ENCODE measurements at places on chromosomes 1 and 21.

- peak; percentile 4 for DNase-seq
Observed at GRCh38 chr1:168180148-168180524, 1.4 kb downstream of the TIPRL start.

DNA sequence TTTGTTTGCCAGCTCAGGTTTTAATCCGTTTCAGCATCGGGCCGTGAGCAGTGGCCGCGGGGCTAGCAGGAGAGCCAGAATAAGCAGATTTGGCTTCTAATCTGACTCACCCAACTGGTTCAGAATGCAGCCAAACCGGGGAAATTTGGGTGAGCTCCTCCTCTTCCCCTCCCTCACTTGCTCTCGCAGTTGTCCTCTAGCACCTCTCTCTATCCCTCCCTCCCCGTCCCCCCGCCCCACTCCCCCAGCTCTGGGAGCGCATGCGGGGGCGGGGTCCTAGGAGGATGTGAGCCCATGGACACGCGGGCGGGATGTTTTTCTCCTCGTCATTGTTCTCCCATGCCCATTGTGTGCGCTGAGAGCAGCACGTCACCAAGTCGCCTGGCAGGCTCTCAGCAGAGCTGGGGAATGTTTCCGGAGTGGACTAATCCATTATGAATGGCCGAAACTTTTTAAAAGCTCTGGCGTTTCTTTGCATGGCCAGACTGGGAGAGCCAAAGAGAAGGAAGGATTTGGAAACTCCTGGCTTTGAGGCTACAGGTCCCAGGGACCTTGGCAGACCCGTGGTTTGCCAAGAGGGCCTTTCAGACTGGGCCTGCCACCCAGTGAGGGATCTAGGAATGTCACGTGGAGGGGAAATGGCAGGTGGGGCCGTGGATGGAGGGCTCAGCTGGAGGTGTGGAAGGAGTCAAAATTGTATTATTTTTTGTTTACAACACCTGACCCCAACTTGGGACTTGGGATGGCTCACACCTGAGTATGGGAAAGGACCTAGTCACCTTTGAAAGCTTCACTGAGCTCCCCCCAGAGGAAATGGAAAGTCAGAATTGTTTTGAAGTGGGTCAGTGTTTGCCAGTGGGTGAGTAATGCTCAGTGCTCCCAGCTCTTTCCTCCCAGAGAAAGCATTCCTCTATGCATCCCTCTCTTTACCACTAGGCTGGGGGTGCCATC lies 39.2 kb downstream of the CDK18 start:
- DNase-seq: no peak

DNA sequence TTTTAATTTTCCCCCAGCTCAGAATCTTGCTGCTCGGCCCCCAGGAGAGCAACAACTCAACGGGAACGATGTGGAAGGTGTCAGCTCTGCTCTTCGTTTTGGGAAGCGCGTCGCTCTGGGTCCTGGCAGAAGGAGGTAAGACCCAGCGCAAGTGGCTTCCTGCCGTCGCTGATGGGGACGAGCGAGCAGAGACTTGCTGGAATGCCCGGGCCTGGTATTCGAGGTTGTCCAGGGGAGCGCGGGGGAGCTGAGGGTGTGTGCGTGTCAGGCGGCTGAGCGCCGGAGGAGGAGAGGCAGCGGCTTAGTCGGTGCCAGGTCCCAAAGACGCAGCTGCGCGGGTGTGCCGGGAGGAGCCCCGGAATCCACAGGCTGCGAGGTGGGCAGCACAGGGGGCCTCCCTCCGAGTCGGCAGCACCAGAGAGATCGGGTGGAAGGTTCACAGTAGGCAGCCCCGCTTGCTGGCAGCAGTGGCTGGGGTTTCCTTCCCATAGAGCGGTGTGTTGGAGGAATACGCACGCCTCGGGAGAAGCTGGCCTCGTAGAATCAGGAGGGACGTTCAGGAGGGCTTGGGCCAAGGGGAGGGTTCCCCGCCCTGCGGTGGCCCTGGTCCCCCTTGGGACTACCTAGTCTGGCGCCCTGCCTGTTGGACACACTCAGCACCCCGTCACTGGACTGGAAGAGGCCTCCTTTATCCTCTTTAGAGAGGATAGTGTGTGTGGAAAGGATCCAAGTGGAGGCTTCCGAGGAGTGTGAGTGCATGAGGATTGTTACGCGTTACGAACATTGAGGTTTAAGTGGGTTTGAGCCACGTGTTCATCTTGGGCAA lies 547 bp downstream of the PDPN start:
- no peak for DNase-seq

GRCh38 chr1:168771104-168771630 lies 42.2 kb upstream of the DPT start:
- no peak for DNase-seq

GRCh38 chr1:169670836-169671235 lies 40.6 kb downstream of the SELL start:
- DNase-seq: no peak

DNA sequence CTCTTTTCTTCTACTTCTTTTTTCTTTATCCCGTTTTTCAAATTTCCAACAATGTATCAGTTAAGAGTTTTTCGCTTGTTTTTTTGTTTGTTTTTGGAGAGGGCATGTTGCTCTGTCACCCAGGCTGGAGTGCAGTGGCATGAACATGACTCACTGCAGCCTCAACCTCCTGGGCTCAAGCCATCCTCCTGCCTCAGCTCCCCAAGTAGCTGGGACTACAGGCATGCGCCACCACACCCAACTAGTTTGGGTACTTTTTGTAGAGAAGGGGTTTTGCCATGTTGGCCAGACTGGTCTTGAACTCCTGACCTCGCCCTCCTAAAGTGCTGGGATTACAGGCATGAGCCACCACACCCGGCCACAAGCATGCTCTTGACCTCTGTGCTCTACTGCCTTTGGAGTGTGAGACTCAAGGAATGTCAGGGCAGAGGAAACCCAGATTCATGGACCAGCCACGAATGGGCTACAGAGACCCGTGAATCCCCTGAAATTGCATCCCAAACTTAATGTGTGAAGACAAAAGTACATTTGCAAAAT lies 65.1 kb upstream of the HSD17B7 start:
- no peak for DNase-seq

DNA sequence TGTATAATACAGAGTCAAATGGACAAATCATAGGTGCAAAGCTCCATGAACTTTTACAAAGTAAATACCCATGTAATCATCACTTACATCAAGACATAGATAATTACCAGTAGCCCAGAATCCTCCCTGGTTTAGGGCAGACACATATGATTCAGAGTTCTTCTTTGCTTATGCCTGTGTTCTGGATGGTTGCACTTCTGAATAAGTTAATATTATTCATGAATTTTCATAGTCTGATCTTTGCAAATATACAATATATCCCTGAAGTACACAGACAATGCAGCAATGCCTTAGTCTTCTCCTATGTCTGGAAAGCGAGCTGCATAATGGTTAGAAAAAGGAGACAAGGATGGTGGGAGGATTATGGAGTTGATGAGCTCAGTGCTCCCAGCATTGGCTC lies 122.4 kb upstream of the PLXNA2 start:
- DNase-seq: no peak

DNA sequence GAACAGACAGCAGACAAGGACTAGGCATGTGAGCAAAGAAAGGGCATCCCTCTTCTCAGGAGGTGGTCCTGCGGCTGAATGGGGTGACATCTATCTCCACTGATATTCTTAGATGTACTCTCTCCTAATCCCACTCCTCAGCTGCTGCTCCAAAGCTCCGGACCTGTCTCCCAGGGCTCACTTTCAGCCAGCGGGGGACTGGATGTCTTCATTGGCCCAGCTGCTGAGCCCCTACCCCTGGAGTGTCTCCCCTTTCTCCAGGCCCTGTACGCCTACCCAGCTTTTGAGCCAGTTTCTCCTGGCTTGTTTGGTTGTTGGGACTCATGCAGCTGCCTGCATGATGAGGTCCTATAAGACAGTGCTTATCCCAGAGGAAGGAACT lies 28.8 kb upstream of the CSF1 start:
- no peak for DNase-seq

DNA sequence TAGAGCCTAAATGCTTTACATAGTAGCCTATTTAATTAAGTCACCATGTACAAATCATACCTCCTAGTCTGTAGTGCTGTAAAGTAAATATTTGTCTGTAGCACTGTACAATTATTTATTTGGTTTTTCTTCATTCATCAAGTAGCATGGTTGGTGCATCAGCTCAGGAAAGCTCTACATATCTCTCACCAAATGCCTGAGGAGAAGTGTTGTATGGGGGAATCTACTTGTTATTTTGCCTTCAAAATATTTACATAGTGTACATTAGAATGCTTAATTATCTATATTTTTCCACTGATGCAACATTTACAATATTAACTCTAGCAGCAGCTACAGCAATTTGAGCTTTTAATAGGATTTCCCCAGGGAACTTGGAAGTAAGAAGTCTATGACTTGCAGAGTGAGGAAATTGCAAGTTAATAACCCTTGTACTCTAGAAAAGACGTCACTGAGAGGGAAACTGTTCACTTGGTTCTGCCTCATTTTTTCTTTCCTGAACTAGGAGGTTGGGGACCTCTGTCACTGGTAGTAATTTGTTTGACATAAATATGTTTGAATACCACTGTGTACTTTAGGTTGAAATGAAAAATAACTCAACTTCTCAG lies 207.4 kb downstream of the PDE4B start:
- no peak for DNase-seq

- DNase-seq: no peak
Observed at GRCh38 chr1:178818416-178818815, 52.5 kb downstream of the ANGPTL1 start.

DNA sequence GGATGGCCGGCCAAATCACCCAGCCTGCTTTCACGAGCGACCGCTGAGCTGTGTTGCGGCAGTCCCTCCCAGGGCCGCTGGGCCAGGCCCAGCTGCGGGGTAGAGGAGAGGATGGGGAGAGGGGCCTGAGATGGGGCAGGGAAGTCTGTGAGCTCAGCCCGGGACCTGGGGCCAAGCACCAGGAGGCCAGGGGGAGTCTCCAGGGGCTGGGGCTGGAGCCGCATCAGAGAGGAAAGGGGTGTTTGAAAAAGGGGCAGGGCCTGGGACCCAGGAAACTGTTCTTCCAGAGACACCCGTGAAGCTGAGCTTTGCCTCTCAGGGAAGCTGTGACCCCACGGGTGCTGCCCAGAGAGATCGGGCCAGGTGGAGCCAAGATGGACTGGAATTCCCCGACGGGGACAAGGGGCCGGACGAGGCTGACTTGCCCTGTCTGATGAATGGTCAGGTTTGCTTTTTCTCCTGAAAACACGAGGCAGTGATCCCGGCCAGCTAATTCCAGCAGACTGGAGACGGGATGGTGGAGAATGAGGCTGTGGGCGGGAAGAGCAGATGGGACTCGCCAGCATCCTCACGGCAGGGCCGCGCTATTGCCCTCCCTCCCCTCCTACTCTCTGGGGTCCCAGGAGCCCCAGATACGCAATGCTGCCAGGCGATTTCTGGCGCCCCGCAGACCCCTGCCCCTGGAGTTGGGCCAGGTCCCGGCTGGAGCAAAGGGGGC lies 40.3 kb upstream of the COL18A1 start:
- DNase-seq: no peak

DNA sequence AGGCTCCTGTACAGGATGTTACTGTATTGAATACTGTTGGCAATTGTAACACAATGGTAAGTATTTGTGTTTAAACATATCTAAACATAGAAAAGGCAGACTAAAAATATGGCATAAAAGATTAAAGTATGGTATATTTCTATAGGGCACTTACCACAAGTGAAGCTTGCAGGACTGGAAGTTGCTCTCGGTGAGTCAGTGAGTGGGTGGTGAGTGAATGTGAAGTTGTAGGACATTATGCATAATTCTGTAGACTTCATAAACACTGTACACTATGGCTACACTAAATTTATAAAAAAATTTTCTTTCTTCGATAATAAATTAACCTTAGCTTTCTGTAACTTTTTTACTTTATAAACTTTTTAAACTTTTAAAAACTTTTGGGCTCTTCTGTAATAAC lies 13.7 kb upstream of the TRIM62 start:
- no peak for DNase-seq

DNA sequence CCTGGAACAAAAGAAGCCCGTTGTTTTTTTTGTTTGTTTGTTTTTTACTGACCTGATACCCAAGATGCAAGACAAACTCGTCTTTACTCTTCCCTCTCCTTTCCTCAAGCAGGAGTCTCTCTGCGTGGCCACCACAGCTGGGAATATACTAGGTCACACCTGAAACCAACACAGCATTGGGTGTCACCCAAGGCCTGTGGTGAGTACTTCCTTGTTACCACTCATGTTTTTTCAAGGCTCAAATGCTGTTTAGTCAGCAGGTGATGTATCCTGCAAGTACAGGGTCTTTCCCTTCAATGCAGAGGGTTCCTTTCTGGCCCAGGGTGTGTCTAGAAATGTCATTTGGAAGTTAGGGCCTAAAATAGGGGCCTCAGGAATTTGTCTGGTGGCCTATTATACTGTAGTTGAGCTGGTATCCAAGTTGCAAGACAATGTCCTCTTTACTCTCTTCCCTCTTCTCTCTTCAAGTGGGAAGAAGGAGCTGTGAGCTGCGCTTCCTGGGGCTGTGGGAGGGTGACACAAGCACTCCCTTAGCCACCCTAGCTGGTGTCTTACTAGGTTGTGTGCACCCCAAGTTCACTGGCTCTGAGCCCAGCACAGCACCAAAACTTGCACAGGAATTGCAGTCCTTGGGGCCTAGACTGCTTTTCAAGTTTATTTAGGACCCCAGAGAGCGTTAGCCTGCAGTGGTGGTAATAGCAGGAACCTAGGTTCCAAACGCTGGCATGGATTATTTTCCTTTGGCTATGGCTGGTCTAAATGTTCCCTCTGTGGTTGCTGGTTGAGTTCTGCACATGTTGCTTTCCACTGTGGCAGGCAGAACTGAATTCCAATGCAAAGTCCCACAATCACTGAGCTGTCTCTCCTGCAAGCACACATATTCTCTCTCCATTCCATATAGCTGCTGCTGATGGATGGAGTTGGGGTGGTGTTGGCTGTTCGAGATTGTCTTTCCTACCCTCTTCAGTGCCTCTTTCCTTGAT lies 91.4 kb upstream of the LYPLAL1 start:
- DNase-seq: no peak

- peak; percentile 79 for DNase-seq
Observed at GRCh38 chr1:2148691-2149090, 45.9 kb downstream of the FAAP20 start.

DNA sequence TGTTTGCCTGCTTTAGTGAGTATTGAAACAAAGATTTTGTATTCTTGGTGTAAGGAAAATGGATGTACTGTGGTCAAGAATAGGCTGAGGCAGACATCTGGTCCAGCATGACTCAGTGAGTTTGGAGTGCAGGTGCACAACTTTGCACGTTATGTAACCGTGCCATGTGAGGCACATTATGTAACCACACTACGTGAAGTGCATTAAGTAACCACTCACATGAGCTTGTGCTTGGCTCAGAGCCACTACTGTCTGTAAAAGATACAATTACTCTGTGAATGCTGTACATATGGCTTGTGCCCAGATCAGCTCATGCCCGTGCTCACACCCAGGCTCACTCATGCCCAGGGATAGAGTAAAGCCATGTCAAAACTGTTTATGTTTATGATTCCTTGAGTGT lies 216.8 kb downstream of the CTH start:
- no peak for DNase-seq

- DNase-seq: no peak
Observed at GRCh38 chr1:181043025-181043888, 9.5 kb downstream of the MR1 start.

DNA sequence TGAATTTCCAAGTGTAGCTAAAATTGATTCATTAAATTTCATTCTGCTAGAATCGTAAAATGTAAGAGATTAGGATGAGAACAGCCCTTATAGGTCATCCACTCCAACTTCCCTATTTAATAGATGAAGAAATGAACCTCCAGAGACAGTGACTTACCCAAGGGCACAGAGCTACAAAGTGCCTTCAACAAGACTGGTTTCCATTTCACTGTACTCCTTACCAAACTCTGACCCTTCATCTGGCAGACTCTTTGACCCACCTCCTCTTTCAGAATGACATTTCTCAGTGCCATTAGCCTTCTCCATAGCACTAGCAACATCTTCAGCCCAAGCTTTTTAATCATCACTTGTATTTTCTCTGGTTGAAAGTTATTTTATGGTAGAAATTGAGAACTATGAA lies 161.3 kb downstream of the NEK7 start:
- no peak for DNase-seq
